ENCODE measurements at places on chromosomes 2 and 18. TPM values are rescaled to one million over a fixed set of nuclear protein-coding genes. Genes with fewer than 3 reads are reported as not detected.

- no peak for DNase-seq
Measured at GRCh38 chr2:233242231-233242927, 9.1 kb upstream of the ATG16L1 start.

GRCh38 chr18:58363767-58364540 lies 264.9 kb downstream of the ALPK2 start:
- DNase-seq = no peak

DNA sequence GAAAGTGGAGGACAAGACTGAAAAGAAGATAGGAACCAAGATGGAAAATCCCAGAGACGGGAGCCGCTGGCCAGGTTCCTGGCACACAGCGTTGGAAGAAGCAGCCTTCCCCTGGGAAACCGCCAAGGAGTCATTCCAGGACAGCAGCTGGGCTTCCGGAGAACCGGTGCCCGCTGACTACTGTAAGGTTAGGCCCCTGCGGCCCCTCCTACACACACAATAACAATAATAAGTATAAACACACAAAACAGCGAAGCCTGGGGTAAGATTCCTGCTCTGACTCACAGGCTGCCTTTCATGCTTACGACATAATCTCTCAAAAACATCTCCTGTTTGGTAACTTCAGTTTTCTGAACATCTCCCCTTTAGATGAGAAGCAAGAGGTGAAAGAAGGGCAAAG lies 28.1 kb upstream of the MYCN start:
- peak; percentile 88 for DNase-seq

- DNase-seq = no peak
Measured at GRCh38 chr2:64923385-64923710, 65.9 kb upstream of the SLC1A4 start.

DNA sequence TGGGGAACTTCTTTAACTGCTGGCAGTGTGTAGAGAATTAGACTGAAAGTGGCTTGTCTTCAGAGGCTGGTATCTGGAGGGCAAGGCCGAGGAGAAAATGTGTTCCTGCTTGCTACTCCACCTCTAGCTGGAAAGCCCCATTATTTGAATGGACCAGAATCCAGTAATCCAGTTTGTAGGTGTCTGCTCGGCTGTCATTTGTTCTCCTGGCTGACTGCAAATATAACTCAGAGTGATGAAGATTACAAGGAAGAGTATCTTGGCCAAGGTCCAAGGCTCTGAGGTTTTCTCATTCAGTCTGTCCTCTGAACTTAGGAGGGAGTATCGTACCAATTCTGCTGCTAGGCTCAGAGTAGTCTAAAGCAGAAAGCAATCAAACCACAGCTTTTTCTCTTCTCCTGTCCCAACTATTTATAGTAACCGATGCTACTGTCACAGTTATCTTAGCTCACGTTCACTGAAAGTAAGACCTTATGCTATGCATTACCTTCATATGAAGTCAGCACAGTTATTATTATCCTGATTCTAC lies 228.6 kb downstream of the SETBP1 start:
- DNase-seq = no peak

Gene CCDC74B
- polyA plus RNA-seq = 4.6 TPM
